ENCODE measurements at places on chromosomes 13 and 19.

- DNase-seq = no peak
Observed at GRCh38 chr13:36718686-36719085, 44.9 kb downstream of the SERTM1 start.

- DNase-seq = no peak
Observed at GRCh38 chr13:105948143-105948542, 587.3 kb downstream of the EFNB2 start.

DNA sequence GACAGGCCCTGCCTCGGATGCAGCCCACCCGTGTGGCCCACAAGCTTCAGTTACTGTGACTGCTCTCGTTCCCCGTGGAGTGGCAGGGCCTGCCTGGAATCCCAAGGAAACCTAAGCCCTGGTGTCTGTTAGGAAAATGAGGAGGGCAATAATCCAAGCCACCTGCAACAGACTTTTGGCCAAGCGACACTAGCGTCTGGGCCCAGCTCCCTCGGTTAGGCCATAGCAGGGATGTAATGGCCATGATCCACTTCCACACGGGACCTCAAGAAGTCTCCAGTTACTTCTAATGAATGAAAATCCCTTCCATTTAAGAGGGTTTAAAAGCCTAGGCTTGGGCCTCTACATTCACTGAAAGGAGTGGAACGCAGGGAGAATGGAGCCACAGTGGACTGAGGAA, 8.9 kb downstream of the ZC3H4 start:
- DNase-seq = no peak

DNA sequence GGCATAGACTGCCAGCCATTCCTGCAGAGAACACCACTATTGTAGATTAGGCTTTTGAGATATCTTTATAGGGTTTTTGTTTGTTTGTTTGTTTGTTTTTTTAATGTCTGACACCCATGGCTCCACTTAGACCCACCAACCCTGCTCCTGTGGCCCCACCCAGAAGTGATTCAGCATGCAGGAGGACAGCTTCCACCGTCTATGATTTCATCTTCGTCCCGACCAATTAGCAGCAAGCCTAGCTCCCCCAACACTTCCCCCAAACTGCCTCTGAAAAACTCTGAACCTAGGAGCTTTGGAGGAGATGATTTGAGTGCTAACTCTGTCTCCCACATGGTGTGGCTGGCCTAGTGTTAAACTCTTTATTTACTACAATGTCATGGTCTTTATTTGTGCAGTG, 108.3 kb upstream of the RXFP2 start:
- DNase-seq = no peak

DNA sequence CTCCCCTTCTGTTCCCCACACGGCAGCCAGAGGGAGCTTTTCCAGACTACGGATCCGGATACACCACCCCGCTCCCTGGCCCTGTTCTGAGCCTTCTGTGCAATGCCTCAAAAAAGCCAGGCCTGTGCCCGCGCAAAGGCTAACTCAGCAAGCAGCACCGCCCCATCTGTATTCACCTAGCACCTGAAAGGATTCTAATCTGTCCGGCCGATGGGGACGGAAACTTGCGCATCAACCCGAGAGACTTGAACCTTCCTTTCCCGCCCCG, 589 bp downstream of the ZBTB45 start:
- DNase-seq = peak; percentile 53

DNA sequence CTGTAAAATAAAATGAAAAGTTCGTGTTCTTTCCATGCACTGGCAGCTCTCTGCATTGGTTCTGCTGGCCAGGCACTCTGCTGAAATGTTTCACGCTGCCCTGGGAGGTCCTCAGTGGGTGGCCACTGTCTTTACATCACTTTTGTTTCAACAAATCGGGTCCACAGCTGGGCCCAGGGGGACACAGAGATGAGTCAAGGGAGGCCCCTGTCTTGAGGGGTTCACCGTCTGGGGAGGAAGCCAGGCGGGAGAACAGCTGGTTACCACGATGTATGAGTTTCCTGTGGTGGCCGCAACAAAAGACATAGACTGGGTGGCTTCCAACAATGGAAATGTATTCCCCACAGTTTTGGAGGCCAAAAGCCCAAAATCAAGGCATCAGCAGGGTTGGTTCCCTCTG, 5.1 kb upstream of the KLF2 start:
- DNase-seq = peak; percentile 56

DNA sequence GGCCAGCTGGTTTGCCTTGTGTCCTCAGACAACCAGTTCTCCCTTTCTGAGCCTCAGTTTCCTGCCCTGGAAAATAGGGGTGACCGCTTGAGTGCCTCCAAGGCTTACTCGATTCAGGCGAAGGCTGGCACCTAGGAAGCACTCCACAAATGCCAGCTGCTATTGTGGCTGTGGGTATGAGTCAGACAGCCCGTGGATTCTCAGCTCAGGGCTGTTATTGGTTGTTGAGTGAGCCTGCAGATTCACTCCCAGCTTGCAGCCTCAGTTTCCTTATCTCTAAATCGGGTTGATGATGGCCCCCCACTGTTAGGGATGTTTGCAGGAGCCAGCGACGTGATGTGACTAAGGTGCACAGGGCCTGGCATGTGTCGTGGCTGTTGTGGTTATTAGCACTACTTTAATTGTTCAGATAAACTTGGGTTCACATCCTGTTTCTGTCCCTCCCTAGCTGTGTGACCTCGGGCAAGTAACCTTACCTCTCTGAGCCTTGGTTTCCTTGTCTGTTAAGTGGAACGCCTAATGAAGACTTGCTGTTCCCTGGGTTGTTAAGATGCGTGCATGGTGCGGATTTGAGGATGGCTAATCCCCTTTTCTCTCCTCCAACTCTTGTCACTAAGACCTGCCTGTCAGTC, 2.4 kb downstream of the MARK4 start:
- DNase-seq = peak; percentile 26

GRCh38 chr13:83215627-83216026, 666.6 kb downstream of the SLITRK1 start:
- no peak for DNase-seq

- peak; percentile 41 for DNase-seq
Observed at GRCh38 chr19:38425810-38426466, at the start of gene RASGRP4. Gene RASGRP4 (minus strand): TSS chr19:38426219. CDS start chr19:38426091, 128 bp downstream.

GRCh38 chr19:38270587-38271167, 6.3 kb downstream of the SPINT2 start:
- DNase-seq = no peak

DNA sequence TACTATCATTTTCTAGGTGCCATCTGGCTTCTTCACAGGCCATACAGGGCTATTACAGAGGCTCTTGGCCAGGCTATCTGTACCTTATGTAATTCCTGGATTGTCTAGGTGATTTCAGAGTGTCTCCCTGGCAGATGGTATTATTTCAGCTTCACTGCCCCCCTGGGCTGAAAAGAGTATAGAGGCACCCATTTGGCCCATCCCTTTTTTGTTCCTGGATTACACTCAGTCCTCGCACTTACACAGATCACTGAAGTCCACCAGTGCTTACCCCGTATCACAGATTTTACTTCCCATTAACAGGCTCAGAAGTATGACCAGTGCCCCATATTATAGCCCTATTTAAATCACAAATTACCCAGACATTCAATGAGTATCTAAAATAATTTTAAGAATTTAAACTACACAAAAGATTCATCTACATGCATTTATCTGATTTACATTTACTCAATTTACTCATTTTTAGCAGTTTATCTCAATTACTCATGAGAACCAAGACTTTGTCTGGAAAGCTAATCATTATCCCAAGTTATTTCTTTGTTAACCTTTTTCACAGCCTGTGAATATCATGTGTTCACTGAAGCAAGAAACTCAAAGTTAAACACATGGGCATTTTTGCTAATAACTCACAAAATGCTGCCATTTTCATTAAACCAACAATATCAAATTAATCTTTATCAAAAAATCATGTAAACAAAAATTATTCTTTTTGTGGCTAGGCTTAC, 121.0 kb downstream of the PCDH20 start:
- DNase-seq = no peak

- DNase-seq = no peak
Observed at GRCh38 chr13:69109891-69110525, 997.6 kb upstream of the ATXN8OS start.

GRCh38 chr13:98526182-98526512, 50.8 kb downstream of the STK24 start:
- no peak for DNase-seq

DNA sequence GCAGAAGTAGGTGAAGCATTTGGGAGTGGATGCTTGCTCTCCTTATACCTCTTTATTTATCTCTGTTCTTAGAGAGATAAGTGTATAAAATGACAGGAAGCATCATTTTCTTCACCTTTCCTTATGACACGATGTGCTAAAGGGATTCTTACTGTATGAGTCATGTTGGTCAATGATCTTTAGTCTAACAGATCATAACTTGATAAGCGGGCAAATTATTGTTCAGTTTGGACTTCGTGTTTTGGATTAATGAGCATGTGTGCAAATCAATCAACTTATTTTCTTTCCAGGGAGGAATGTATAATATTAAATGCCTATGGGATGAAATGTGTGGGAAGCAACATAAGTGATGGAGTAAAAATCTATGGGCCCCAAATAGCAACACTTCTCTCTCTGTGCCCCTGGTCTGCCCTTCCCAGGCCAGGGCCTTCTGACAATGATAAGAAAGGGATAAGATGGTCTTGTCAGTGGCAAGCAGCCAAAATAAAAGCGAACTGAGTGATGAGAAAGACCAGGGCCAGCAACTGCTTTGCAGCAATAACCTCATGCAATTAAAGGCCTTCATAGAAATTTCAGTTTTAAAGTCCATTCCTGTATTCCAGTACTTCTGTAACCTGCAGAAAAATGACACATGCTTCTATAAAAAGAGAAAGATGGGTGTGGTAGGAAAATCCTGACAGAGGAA, 61.4 kb downstream of the SLC10A2 start:
- no peak for DNase-seq

- no peak for DNase-seq
Observed at GRCh38 chr13:87999788-88000187, 328.6 kb downstream of the SLITRK5 start.

DNA sequence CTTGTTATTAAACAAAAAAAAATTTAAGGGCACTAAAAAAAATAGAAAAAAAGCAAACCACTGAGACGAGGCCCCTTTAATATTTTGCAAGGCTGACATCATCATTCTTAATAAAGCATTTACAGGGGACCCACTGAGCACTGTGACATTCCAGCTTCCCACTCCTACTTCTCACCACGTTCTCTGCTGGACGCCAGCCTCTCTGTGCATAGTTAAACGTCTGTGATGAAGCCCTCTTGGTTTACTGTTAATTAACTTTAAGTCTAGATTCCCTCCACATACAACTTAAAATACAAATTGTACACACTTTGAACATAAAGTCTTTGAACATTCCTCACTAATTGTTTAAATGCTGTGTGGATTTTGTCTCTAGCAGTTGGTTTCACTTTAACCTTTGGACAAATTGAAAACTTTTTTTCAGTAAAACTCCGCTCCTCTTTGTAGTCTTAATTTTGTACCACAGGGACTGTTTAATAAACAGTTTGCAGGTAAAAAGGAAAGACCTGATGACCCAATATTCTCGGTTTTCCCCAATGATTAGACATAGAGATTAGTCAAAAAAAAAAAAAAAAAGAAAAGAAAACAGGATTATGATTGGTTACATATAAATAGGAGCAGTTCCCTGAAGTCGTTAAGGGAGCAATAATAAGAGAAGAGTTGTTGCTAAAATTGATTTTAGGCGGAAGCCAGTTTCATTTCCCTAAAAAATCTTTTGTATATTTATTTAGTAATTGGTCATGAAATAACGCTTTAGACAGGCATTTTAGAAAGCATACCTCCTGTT, 219.8 kb downstream of the MZT1 start:
- no peak for DNase-seq

DNA sequence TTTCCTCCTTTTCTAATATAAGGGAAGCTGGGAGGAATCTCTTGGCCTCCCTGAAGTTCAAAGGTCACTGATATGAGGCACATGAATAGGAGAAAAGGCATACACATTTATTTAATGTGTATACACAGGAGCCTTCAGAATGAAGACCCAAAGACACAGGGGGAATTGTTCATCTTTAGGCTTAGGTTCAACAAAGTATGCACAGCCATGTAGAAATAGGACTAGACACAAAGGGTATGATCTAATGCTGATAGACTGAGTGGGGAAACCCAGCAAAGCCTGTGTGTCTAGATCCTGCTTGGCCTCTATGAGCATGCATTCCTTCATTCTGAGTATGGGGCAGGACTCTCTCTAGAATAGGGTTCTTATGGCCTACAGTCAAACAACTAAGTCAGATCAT, 177.1 kb upstream of the RFC3 start:
- DNase-seq = no peak

DNA sequence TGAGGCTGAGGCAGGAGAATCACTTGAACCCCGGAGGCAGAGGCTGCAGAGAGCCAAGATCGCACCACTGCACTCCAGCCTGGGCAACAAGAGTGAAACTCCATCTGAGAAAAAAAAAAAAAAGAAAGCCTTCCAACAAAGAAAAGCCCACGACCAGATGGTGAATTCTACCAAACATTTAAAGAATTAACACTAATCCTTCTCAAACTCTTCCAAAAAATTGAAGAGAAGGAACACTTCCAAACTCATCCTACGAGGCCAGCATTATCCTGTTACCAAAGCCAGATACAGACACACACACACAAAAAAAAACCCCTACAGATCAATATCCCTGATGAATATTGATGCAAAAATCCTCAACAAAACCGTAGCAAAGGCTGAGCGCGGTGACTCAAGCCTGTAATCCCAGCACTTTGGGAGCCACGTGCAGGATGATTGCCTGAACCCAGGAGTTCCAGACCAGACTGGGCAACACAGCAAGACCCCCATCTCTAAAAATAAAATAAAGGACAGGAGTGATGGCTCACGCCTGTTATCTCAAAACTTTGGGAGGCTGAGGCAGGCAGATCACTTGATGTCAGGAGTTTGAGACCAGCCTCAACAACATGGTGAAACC, 6.2 kb upstream of the EVI5L start:
- no peak for DNase-seq

- no peak for DNase-seq
Observed at GRCh38 chr13:20156702-20157101, 4.2 kb downstream of the GJA3 start.

- no peak for DNase-seq
Observed at GRCh38 chr13:26605845-26606244, 48.4 kb downstream of the WASF3 start.

DNA sequence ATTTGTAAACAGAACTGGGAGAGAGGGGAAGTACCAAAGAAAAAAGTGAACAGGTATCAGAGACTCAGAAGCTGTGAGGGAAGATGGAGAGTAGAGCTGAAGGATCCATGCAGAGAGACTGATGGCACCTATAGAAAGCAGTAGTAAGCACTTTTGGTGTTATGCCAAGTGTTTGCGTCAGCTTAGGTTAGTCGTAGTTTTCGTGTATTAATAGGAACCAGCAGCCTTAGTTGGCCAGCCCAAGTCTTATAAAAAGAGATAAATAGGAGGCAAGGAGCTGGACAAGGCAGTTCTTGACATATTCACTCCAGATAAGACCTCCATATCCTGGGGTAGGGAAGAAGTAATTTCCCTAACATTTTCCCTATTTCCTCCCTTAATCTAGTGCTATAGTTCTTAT, 214.2 kb downstream of the OXGR1 start:
- DNase-seq = no peak
